ENCODE measurements at places on chromosomes 2 and 18.

GRCh38 chr18:31633392-31634330 is 42.0 kb downstream of the TTR start:
- no peak for DNase-seq

GRCh38 chr2:239097428-239097696 is 249.5 kb downstream of the TWIST2 start:
- DNase-seq: no peak

DNA sequence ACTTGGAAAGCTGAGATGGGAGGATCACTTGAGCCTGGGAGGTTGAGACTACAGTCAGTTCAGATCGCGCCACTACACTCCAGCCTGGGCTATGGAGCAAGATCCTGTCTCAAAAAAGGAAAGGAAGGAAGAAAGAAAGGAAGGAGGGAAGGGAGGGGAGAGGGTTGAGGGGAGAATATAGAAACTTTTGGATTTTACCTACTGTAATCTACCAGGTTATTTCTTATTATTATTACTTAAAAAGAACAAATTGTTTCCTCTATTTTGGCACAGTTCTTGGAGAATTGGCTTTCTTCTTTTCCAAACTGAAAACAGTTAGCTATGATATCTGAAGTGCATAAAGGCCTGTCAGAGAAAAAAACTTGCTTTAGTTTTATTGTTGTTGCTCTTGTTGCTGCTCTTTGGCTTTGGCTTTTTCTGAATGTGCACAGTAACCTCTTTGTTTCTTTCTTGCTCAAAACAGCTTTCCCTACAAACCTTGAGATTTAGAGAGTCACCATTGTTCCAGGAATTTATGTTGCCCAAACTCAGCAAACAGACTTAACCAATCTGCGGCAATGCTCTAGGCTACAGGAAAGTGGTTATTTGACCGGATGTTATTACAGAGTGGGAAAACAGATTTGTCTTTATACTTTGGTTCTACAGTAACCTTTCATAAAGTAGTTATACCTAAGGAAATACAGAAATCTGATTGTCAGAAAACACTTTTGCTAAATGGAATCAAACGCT is 214.9 kb downstream of the XIRP2 start:
- DNase-seq: peak; percentile 12

- no peak for DNase-seq
These were observed 259.0 kb upstream of the HNMT start for GRCh38 chr2:137705296-137705695.

GRCh38 chr2:168632709-168633121 is 169.7 kb upstream of the NOSTRIN start:
- DNase-seq: peak; percentile 84

GRCh38 chr2:127790694-127791529 is 20.1 kb downstream of the WDR33 start:
- no peak for DNase-seq

GRCh38 chr2:143433251-143433650 is 304.0 kb downstream of the ARHGAP15 start:
- no peak for DNase-seq

GRCh38 chr2:218276986-218277755 is 6.9 kb downstream of the PNKD start:
- no peak for DNase-seq

GRCh38 chr2:39411181-39411944 is 25.7 kb downstream of the MAP4K3 start:
- DNase-seq: peak; percentile 48

DNA sequence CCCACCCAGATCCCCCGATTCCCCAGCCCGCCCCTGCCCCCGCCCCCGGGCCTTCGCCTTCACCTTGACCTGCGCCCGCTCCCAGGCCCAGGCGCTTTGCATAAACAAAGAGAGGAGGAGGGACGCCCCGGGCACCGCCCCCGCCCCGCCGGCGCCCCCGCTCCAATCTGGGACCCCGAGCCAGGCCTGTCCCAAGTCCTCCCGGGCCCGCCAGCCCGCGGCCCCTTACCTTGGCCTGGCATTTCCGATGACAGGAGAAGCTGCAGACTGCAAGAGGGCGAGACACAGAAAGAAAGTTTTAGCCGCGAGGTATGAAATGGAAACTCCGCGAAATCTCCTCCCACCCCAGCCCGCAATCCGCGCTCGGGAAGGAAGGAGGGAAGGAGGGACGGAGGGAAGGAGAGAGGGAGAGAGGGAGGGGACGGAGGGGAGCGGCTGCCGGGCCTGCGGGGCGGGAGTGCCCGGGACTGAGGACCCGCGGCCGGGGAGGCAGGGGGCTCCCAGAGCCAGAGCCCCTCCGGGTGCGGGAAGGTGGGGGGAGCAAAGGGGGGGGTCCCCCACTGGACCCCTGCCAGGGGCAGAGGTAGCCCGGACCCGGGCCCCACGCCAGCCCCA is 24.2 kb downstream of the TNS1 start:
- DNase-seq: no peak

DNA sequence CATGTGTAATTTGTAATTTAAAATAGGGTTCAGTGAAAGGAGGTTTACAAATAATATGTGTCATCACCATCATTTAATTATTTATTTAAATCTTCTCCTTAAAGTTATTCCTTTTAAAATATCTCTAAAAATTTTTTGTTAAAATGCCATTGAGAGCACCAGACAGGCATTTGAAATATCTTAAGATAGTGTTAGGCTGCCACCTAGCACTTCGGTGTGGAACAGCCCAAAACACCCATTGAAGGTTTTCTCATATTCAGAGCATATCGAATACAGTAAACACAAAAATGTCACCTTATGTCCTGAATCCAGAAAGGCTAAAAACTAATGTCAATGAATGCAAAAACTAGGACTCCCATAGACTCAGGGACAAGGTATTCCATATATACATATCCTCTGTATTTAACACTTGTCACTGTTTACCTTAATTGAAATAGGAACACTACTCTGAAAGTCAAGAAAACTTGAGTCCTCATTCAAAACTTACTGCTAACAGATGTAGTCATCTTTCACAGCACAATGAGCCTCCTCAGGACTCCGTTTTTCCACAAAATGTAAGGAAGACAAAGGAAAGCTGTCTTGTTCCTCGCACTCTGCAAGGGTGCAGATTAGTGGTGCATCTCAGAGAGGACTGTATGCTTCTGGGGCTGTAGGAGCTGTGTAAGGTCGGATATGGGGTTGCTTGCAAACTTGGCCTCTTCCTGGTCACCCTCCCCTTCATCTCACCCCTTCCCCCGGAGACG is 329.5 kb downstream of the PAX3 start:
- no peak for DNase-seq
